ENCODE measurements at places on chromosomes 5 and 9. TPM values are rescaled to one million over a fixed set of nuclear protein-coding genes. Genes with fewer than 3 reads are reported as not detected.

Gene MAMDC4
- total RNA-seq: 0.71 TPM

- H3K36me3 ChIP-seq: peaks cover 18% of the 10 kb centered on the region
- no peak for DNase-seq
- H3K4me1 ChIP-seq: peaks cover 14% of the 10 kb centered on the region
- H3K27me3 ChIP-seq: no peaks in the 10 kb centered on the region
These were observed 66.9 kb downstream of the ENTREP1 start for GRCh38 chr9:69391946-69392345.

- no peak for DNase-seq
- no peak overlapping the region for H3K4me3 ChIP-seq
These were observed 9.9 kb downstream of the ZNF622 start for GRCh38 chr5:16455668-16456067.

DNA sequence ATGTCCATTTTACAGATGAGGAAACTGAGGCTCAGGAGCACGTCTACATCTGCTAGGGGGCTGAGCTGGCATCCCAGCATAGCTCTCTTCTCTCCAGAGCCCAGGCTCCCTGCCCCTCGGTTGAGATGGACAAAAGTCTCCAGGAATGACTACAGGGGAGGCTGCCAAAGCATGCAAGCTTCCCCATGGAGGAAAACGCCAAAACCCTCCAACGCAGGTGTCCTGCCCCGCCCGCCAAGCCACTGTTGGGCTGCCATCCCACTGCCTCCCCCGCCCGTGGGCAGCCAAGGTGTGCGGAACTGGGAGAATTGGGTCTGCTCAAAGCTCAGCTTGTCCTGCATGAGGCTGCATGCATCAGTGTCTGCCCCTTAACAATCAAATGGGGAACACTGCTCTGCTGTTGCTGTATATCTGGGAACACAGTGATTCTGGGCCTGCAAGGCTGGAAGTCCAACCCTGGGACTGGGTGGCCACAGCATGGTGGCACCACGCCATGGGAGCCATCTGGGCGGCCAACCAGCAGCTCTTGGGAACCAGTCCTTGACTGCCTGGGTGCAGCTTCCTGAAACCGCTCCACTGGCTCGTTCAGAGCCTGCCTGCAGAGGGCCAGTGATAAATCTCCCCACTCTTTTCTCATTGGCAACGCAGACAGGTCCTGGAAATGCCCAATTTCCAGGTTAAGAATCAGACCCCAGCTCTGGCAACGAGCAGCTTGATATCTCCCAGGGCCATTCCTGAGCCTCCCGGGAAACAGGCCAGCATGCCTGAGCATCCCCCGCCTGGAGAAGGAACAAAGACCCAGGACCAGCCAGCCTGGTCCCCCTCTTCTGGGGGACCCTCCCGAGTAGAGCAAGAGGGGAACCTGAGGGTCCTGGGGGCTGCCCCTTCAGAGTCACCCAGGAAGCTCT, 3.5 kb downstream of the RALGDS start:
- H3K4me1 ChIP-seq: no peaks in the 10 kb centered on the region
- H3K4me3 ChIP-seq: no peak overlapping the region
- H3K36me3 ChIP-seq: no peaks in the 10 kb centered on the region
- H3K27me3 ChIP-seq: no peaks in the 10 kb centered on the region
- H3K27ac ChIP-seq: peak overlapping the region; percentile 94

Gene PTPRD
- total RNA-seq: 6.3 TPM

DNA sequence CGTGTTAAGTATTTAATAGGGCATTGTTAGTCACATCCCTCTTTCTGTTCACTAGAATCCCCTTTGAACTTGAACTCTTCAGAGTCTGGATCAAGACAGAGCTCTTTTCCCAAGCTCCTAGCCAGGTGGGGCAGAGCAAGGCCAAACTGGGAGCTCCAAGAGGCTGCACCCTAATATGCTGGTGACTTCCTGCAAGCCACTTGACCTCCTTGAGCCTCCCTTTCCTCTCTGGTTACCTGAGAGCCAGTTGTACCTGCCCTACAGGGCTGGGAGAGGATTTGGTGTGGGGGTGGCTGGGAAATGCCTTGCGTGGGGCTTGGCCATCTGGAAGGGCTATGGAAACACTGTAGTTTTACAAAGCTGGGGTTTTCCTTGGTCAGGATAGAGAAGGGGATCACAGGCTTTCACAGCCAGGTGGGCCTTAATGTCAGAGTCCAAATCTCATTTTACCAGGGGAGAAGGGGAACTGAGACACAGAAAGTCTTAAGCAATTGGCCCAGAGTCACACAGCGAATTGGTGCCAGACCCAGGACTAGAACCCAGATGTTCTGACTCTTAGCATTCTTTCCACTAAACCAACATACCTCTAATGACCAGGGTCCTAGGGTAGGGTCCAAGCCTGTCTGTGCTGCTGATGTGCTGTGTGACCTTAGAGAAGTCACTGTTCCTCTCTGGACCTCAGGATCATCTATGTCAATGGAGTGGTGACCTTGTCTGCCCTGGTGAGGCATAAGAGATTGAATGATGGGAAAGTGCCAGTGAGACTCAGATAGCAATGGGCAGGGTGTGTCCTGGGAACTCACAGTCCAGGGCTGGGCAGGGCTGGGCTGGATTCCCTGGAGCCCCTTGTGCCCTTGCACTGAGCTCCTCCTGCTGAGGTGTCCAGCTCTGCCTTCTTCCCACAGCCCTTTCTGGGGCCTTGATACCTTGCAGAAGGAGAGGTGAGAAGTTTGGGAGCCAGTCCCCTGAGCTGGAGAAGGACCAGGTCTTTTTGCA, 35.8 kb downstream of the GSN start:
- peak overlapping the region; percentile 99 for H3K27ac ChIP-seq
- peak overlapping the region; percentile 63 for H3K4me3 ChIP-seq
- peak; percentile 63 for DNase-seq
- no peaks in the 10 kb centered on the region for H3K27me3 ChIP-seq
- no peaks in the 10 kb centered on the region for H3K4me1 ChIP-seq

Measured in sigmoid colon (tissue), 7 donors.